Glutamatergic neuron (in vitro differentiated cells): ENCODE measurements at places on chromosomes 6 and 20.

DNA sequence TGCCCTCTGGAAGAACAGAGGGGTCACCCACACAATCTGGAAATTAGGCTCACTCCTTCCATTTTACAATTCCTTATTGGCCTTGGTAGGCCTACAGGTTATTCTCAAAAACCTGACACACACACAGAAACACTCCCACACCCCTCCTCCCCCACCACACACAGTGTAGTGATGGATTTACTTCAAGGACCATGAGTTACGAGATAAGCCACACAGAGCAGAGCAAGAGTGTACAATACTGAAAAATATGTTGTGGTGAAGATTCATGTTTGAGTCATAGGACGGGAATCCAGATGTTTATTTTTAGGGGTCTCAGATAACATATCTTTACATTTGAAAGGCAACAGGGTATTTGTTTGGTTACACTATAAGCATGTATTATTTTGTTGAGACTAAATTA lies 291.9 kb downstream of the PLCB1 start:
- DNase-seq, result no peak

DNA sequence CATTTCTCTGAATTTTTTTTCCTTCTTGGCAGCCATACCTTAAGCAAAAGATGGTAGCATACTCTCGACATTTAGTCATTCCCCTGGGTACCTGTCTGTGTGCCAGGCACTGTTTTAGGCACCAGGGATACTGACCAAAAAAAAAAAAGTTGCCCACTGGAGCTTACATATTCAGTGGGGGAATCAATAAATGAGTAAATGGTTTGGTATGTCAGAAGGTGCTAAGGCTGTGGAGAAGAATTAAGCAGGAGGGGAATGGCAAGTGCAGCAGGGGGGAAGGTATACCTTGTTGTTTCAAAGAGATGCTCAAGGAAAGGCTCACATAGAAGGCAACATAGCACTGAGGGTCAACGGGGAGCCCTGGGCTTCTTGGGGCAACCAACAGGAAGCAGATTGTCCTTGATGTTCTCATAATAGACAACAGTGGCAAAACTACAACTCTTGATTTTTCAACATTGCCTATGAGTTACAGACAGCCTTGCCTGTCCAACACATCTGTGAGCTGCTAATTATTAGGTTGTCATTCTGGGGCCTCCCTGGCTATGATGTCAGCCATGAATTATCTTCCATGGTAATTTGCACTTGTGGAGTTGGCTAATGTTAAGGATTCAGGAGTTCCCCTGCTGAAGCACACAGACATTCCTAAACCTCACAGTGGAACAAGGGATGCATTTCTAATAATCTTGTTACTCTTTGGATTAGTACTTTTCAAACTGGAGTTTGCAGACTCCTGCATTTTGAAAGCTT lies 19.6 kb downstream of the NT5E start:
- no peak for DNase-seq

- no peak for DNase-seq
Measured at GRCh38 chr6:35069262-35069661, 71.9 kb downstream of the TCP11 start.

GRCh38 chr20:12358006-12358654 lies 440.4 kb downstream of the BTBD3 start:
- DNase-seq, result no peak

DNA sequence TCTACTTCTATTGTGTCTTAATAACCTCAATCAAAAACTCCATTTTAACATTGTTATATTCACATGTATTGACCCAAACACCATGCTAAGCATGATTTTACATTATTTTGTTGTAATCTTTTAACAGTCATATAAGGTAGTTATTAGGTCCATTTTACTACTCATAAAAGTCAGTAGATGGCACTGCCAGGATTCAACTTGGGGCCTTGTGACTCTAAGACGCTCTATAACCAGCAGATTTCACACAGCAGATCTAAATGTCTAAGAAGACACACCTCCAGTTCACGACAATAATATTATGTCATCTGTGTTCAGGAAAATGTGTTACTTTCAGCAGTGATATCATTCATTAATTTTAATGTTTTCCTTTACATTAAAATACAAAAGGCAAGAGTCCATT lies 88.0 kb downstream of the FRK start:
- DNase-seq, result no peak

- no peak for DNase-seq
Measured at GRCh38 chr20:23164176-23164601, 78.1 kb upstream of the CD93 start.

- DNase-seq, result no peak
Measured at GRCh38 chr6:154605178-154605881, 94.8 kb upstream of the CNKSR3 start.

DNA sequence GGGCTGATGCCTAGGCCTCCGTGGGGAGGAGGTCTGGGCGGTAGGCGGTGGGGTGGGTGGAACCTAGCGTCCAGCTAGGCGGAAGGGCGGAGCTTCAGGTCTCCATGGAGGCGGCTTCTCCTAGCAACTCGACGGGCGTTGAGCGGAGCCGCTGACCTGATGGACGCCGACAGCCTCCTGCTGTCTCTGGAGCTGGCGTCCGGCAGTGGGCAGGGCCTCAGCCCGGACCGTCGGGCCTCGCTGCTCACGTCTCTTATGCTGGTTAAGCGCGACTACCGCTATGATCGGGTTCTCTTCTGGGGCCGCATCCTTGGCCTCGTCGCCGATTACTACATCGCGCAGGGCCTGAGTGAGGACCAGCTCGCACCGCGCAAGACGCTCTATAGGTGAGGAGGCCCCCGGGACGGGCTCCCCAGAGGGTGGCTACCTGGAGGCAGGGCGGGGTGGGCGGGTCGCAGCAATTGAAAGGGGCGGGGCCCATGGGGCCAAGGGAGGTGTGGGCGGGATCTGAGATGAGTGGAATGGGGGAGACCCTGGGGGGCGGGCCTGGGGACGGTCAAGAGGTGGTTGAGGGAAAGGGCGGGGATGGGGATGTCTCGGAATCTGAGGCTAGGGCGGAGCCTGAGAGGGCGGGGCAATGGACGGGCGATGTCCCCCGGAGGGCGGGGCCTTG lies at the start of gene RSPH9:
Gene RSPH9 (plus strand): TSS at position 97 of the 673 bp plus-strand sequence. CDS start 63 bp downstream, at position 160.
- DNase-seq, result peak; percentile 85

DNA sequence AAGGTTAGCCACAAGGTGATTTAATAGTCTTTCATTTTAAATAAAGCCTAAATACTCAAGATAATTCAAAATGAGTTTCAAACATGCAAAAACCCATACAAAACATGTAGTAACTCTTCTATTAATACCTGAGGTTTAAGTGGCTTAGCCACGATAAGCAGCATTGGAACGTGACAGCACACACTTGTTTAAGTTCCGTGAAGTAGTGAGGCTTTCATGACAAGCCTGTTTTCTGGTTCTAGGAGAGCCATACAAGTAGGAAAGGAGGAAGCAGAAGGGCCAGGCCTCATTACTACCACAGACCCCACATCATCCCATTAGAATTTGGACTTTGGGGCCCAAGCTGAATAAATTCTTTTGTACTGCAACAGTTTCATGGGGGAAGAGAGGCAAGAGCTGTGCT lies 54.3 kb upstream of the PRND start:
- DNase-seq, result no peak

DNA sequence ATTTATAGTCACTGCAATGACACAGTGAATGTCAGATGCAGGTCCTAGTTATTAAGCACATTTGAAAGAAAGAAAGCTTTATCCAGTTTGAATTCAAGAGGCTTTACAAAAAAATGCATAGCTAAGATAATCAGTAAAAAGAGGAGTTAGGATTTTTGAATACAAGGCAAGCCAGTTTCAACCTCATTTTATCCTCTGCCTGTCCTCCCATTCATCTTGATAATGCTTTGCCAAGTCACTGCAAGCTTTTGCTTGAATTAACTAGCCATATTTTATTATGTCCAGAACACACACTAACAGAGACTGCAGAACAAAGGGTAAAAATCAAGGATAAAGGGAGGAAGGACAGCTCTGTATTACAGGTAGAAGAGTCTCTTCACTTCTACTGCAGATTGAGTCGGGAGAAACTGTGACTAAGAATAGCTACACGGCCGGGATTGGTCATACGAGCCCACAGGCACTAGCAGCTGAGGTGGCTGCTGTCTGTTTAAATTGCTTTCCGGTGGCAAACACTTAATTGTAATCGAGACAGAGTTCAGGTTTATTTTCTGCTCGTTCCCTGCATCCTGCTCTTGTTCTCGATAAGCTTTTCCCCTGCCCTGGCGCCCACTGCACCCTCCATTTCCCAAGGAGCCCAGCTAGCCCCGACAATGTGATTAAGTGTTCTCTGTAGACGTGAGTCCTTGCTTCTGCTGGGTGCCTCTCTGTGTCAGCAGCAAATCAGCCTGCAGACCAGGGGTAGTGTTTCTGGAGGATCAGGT lies 30.5 kb upstream of the AKAP12 start:
- peak; percentile 24 for DNase-seq

- DNase-seq, result no peak
Measured at GRCh38 chr6:12483712-12484111, 193.6 kb downstream of the EDN1 start.

DNA sequence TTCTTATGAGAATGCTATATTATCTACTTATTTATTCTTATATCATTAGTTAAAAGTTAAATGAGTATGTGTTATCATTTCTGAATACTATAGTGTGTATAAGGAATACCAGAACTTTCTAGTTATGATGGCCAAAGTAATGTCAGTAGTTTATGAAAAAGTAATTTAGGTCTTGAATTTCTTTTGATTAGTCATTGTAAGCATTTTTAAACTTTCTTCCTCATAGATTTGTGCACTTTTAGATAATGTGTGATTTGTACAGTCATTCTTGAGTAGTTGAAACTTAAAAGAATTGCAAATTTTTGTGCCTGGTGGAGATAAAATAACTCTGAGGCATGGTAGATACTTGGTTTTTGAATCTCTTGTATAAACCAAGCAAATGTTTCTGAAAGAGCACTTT lies 311.3 kb downstream of the CDKAL1 start:
- DNase-seq, result no peak

GRCh38 chr20:1569415-1569881 lies 11.9 kb upstream of the SIRPD start:
- DNase-seq, result no peak

- peak; percentile 88 for DNase-seq
Measured at GRCh38 chr6:41683523-41684310, 45.4 kb downstream of the MDFI start.

DNA sequence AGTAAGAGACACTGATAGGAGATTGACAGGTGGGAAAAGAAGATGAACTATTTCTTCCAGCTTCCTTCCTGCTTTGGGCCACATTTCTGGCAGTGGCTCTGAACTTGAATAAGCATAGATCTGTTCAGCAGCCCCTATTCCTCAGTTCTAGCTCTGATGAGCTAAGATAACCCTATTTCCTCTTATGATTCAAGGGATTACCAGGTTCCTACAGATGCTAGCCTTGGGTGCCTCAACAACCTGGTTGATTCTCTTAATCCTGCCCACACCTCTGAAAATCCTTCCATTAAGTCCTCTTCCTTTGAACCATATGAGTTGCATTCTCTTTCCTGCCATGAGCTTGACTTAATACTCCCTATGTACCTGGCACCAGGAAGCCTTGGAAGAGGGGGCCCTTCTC lies 49.8 kb upstream of the MOCS1 start:
- DNase-seq, result no peak

DNA sequence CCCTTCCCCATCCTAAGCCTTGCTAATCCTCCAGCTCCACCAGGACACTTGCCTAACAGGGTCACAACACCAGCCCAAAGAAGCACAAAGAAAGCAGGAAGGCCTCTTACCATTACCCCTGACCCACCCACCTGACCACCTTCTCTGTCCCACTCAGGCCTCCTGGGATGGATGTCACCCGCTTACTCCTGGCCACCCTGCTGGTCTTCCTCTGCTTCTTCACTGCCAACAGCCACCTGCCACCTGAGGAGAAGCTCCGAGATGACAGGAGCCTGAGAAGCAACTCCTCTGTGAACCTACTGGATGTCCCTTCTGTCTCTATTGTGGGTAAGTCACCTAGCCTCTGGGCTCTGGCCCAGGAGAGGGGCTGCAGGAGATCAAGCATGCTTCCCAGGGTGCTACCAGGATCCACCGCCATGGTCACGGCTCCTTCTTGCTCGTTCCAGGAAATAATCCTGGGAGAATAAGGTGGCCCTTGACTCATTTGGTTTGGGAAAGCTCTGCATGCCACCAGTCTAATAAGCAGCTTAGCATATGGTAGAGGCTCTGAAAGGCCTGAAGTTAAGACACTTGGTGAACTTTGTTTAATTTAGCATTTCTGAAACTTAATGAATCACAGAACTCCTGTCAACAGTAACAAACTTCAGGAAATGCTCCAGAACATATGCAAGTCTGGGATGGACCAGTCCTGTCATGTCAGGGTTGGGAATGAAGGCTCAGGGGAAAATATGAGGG lies 19.2 kb downstream of the ASIP start:
- DNase-seq, result no peak

GRCh38 chr20:38872036-38872435 lies 54.2 kb upstream of the FAM83D start:
- DNase-seq, result no peak

- DNase-seq, result no peak
Measured at GRCh38 chr6:27617046-27617687, 144.3 kb upstream of the ZNF184 start.

DNA sequence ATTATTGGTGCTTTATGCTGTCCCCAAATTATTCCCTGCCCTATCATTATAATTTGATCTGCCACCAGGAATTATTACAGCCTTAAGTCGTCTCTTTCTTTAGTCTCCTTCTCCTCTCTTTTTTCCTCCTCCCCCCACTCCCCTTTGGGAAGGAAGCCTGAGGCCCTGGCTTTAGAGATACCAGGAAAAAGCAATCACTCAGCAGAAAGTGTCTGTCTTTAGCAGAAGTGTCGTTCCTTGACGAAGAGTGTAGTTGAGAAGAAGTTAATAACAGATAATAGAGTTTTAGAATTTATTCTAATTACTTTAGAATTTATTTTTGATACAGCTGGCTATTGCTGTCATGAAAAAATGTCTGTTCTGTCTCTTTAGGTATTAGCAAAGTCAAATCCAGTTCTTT lies 16.5 kb downstream of the LIN28B start:
- no peak for DNase-seq

DNA sequence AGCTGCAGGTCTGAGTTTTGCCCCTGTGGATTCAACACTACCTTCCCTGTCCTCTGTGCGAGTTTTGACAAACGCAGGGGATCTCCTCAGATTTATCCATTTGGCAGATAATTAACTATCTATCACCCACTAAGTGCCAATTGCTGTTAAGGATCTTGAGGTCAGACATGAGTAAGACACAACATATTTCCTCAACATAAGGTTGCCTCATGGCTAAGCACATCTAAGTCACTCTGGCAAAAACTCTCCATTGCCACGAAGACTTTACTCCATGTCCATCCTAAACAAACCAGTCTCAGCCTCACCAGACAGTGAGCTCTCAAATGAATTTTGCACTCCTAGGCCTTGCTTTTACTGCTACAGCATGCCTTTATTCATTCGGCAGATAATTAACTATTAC lies 408.4 kb downstream of the MAFB start:
- DNase-seq, result no peak
